ENCODE measurements at places on chromosomes 11 and 22.

GRCh38 chr11:78109081-78110015, 29.7 kb upstream of the NDUFC2 start:
- H3K4me3 ChIP-seq = no peak overlapping the region
- H3K27me3 ChIP-seq = no peaks in the 10 kb centered on the region
- no peak overlapping the region for H3K27ac ChIP-seq
- no peak for DNase-seq
- H3K36me3 ChIP-seq = no peaks in the 10 kb centered on the region

DNA sequence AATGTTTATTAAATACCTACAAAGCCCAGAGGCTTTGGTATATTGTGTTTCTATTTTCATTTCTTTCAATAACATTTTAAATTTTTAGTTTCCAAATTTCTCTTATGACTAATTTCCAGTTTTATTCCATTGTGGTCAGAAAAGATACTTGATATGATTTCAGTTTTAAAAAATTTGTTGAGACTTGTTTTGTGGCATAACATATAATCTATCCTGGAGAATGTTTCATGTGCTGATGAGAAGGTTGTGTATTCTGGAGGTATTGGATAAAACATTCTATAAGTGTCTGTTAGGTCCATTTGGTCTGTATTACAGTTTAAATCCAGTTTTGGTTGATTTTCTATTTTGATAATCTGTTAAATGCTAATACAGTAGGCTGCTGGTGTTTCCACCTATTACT, 9.8 kb upstream of the RAG1 start:
- no peak overlapping the region for H3K27ac ChIP-seq
- no peak overlapping the region for H3K4me3 ChIP-seq
- no peaks in the 10 kb centered on the region for H3K4me1 ChIP-seq

DNA sequence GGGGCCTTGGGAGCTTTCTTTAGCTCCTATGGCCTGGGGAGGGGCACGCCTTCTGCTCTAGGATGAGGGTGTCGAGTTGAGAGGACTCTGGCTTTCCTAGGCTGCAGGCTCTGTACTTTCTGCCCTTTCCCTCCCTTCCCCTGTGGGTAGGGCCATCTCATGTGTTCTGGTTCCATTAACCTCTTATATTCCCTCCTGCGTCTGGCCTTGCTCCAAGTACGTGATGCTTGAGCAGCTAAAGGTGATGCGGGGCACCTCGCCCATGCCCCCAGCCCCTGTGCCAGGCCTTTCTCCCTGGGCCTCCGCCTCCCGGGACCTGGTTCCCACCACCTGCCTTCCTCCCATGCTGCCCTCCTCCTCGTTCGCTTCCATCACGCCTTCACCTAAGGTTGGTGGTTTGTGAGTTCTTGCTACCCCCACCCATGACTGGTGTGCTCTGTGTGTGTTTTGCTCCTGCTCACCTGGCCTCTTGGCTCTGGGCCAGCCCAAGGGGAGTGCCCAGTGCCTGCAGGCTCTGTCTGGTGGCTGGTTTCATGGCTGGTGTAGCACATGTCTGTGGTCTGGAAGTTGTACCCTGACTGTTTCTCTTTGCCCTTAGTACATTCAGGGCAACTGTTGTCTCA, 34.1 kb downstream of the PHLDB1 start:
- no peaks in the 10 kb centered on the region for H3K27me3 ChIP-seq
- H3K36me3 ChIP-seq = no peaks in the 10 kb centered on the region
- peak; percentile 68 for DNase-seq
- no peak overlapping the region for H3K4me3 ChIP-seq

DNA sequence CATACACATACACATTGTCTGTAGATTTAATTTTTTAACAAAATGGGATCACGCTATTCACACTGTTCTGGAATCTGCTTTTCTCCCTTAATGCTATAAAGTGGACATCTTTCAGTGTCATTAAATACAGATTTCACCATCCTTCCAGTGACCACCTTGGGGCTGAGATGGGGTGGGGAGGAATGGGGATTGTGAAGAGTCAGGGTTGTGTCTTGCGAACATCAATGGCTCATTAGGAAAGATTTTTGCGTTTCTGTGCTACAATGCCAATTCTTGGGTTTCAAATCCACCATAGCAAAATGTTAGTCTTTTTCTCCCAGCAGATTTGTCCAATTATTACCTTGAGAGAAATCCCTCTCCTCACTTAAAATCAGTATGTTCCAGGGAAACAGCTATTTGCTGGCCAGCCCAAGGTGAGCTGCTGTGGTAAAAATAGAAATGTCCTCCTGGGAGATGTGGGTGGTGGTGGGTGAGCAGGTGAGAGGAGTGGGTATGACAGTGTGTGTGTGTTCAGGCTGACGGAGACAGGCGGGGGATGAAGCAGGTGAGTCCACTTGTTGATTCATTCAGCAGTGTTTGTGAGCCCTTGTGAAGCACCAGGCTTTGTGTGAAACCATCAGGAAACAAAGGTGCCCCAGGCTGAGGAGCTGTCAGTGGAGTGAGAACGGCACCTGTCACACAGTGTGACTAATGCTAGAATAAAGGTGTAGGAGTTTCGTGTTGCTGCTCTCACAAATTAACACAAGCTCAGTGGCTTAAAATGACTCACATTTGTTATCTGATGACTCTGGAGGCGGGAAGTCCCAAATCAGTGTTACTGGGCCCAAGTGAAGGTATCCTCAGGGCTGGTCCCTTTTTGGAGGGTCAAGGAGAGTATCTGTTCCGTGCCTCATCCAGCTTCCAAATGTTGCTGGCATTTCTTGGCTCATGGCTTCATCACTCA, 1.7 kb upstream of the CBX6 start:
- H3K27me3 ChIP-seq = no peaks in the 10 kb centered on the region
- peak overlapping the region; percentile 99 for H3K27ac ChIP-seq
- peak; percentile 41 for DNase-seq
- peak overlapping the region; percentile 94 for H3K4me3 ChIP-seq
- no peaks in the 10 kb centered on the region for H3K36me3 ChIP-seq
- peaks cover 16% of the 10 kb centered on the region for H3K4me1 ChIP-seq

GRCh38 chr11:33761471-33761870, 12.8 kb downstream of the FBXO3 start:
- no peak for DNase-seq
- no peak overlapping the region for H3K4me3 ChIP-seq
- H3K27me3 ChIP-seq = no peaks in the 10 kb centered on the region
- no peaks in the 10 kb centered on the region for H3K4me1 ChIP-seq
- H3K36me3 ChIP-seq = no peaks in the 10 kb centered on the region

- no peaks in the 10 kb centered on the region for H3K36me3 ChIP-seq
- H3K27me3 ChIP-seq = no peaks in the 10 kb centered on the region
- DNase-seq = no peak
Measured at GRCh38 chr11:58075781-58076180, 45.0 kb downstream of the OR6Q1 start.

- H3K4me3 ChIP-seq = no peak overlapping the region
- no peak overlapping the region for H3K27ac ChIP-seq
- H3K36me3 ChIP-seq = no peaks in the 10 kb centered on the region
- no peak for DNase-seq
- H3K27me3 ChIP-seq = no peaks in the 10 kb centered on the region
- H3K4me1 ChIP-seq = no peaks in the 10 kb centered on the region
Measured at GRCh38 chr11:21323617-21324016, 654.2 kb downstream of the NELL1 start.

GRCh38 chr22:43501878-43502277, 90.1 kb downstream of the MPPED1 start:
- no peaks in the 10 kb centered on the region for H3K27me3 ChIP-seq
- H3K4me3 ChIP-seq = no peak overlapping the region
- H3K4me1 ChIP-seq = no peaks in the 10 kb centered on the region
- no peak for DNase-seq

DNA sequence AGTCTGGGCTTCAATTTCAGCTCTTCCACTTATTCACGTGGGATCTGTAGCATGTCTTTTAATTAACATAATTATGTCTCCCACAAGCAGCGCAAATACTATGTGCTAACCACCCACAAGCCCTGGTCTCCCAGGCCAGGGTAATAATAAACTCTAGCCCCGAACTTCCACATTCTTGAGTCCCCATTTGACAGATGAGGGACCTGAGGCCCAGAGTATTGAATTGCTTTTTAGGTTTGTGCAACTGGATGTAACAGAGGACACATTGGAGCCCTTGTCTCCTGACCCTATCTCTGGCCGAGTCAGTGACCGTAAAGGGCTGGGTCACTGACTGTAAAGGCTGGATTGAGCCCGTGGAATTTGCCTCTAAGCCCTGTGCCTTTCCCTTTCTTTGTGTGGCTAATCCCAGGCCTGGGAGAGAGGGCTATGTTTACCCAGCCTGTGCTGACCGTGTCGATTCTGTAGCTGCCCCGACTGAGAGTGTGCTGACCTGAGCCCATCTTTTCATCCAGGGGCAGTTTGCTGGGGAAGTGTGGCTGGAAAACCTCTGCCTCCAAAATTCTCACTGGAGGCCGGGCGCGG, 3.9 kb downstream of the CRYBB2 start:
- no peaks in the 10 kb centered on the region for H3K36me3 ChIP-seq
- no peaks in the 10 kb centered on the region for H3K4me1 ChIP-seq

DNA sequence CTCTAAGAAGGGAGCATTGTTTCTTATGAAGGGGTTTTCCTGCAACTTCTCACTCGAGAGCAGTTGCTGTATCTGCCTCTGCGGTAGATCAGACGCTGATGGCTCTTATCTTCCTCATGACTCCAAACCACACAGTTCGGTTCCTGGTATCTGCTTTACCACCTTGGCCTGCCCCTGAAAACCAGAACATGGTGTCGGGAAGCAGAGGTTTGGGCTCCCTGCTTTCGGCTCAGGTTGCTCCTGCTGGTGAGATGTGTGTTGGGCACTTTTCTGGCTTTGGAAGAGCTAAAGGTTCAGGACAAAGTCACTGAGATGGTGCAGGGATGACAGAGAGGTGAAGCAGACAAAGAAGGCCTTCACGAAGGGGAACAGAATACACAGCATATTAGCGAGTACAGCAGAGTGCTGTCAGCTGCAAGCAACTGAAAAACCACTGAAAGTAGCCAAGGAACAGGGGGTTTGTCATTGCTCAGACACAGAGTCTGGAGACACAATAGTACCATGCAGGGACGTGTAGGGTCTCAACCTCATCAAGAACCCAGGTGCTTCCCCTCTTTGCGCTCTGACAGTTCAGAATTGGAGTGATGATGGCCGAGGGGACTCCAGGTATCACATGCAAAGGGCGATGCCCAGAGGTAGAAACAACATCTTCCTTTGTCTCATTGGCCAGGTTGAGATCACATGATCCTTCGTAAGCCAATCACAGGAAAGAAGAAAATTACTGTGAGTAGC, 11.9 kb upstream of the CSF2RB start:
- peaks cover 8% of the 10 kb centered on the region for H3K27me3 ChIP-seq
- H3K27ac ChIP-seq = no peak overlapping the region
- DNase-seq = no peak
- H3K4me1 ChIP-seq = no peaks in the 10 kb centered on the region

GRCh38 chr11:75406338-75406777, 7.0 kb downstream of the RPS3 start:
- no peak overlapping the region for H3K4me3 ChIP-seq
- peaks cover 8% of the 10 kb centered on the region for H3K36me3 ChIP-seq
- H3K4me1 ChIP-seq = peaks cover 15% of the 10 kb centered on the region
- no peak for DNase-seq
- H3K27me3 ChIP-seq = no peaks in the 10 kb centered on the region
- H3K27ac ChIP-seq = peak overlapping the region; percentile 4

GRCh38 chr11:44260081-44260480, 49.9 kb downstream of the ALX4 start:
- H3K27me3 ChIP-seq = no peaks in the 10 kb centered on the region
- no peak for DNase-seq
- no peaks in the 10 kb centered on the region for H3K36me3 ChIP-seq
- no peak overlapping the region for H3K4me3 ChIP-seq

DNA sequence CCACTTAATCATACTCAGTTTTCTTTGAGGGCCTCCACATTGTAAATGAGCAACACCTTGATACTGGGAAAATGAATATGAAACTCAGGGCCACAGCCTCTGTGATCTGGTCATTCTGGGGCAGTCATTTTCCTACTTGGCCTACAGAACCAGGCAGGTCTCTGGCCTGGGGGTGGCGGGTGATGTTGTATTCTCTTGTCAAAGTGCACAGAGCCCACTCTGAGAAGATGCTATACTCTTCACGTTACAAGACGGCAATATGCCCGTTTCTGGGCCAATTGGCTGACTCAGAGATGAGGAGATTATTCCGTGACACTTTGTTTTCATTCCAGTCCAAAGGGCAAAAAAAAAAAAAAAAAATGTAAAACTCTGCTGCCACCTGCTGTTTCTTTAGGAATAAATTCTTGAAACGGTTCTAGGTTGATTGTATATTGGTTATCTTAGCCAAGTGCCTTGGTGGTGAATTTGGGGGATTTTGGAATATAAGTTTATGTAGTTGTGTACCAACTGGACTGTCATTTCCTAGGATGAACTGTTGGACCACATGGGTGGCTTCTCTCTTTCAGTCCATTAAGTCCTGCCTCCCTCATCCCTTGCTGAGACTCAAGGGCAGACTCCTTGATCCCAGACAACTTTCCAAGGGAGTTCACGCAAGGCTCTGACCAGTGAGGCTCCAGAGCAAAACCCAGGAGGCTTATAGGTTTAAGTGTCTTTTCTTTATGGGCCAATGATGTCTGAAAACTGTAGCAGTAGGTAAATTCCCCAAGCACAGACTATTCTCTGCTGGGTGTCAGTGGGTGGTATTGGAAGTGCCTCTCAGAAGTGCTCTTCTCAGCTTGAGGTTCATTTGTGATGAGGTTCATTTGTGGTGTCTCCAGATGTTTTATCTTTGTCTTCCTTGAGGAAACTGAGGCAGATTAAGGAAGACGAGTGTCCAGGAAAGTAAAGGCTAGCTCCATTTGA, 18.2 kb downstream of the ADM start:
- H3K27me3 ChIP-seq = no peaks in the 10 kb centered on the region
- DNase-seq = peak; percentile 85
- H3K36me3 ChIP-seq = no peaks in the 10 kb centered on the region
- H3K27ac ChIP-seq = peak overlapping the region; percentile 83
- no peak overlapping the region for H3K4me3 ChIP-seq

Data from hepatocyte (in vitro differentiated cells).